ENCODE measurements at places on chromosomes 2 and 18.
A peak's percentile ranks its signal among the peaks of the same experiment; 100 is the strongest.

DNA sequence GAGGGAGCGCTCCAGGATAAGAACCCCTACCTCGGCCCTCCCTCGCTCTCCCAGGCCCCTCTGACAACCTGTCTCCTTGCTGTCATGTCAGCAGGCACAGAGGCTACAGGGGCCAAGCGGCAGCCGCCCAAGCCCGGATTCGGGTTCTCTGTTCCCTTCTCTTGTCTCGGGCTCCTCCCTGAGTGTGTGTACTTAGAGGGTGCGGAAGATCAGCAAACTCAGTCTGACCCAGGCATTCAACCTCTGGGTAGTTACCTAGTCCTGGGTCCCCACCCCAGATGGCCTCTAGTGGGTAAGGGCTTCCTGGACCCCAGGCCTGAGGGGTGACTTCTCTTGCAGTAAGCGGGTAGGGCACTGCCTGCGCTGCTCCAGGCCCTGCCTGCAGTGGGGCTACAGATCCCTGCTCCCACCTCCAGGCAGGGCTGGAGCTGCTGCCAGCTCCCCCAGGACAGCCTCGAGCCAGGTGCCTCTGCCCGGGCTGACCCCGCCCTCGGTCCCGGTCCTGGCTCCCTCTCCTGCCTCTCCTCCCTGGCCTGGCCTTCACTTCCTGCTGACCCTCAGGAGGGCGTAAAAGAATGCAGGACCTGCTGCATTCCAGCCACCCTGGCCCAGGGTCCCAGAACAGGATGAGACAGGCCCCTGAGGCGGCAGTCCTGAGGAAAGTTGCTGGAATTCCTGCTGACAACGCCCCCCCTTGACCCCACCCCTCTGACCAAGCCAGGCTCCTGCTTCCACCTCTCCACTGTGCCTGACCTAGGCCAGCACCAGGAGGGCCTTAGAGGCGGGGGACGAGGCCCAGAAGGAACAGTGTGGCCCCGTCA lies 22.0 kb downstream of the GPC1 start:
- DNase-seq: no peak

DNA sequence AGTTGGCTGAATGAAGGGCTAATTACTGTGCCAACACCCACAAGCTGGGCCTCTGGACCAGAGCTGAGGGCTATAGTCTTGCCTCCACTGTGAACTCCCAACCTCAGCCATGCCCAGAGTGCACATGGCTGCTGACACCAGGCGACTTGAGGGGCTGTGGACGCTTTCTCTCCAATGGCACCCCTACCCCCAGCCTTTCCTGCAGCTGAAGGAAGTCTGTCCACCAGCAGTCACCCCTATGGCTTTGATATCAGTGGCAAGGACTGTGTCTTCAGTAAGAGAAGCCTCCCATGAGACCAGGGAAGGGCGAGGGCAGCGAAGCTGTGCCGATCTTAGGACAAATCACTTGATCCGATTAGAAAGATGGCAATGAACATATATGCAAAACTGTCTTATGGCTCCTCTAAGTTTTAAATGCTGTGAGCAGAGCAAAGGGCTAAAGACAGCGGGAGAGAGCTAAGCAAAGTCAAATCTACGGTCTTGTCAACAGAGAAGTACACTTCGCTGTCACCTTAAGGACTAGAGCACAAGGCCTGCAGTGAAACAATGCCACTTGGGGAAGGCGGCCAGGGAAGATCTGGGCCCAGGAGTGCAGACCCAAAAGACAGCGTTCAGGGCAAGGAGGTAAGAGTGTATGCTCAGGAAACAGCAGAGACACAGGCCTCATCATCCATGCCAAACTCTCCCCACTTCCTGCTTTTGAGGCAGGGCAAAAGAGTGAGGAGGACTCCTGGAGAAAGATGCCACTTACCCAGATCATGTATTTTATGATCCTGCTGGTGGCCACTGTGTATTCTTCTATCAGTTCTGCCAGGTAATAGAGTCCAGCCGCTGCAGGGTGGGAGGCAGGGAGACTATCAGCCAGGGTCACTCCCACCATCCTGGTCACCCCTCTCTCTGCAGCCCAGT lies 1.5 kb downstream of the TEX261 start:
- DNase-seq: no peak

DNA sequence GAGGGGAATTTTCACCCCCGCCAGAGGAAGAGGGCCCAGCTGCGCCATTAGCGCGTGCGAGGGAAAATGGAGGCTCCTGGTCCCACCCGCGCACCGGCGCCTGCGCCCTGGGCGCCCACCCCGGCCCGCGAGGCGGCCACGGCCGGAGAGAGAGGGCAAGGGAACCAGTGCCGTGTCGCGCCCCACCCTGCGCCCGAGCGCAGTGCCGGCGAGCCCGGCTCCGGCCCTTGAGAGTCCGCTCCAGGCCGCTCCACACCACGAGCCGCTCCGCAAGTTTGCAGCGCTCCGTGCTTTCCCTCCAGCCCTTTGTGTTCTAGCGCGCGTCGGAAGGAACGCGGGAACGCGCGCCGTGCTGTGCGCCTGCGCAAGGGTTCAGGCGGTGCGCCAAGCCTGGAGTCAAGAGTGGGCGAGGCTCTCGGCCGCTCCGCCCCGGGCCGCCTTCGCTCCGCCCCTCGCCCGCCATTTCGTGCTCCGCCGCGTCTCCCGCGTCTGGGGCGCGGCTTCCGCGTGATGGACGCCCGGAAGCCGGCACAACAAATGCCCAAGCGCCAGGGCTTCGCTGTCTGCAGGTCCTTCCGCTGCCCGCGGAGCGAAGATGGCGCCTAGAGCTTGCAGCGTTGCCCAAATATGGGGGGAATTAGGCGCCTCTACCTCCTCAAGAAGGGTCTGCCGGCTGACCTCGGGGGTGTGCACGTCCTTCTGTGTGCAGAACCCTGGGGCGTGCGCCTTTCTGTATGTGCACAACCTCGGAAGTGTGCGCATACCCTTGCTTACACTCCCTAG lies 46.1 kb upstream of the PTMA start:
- DNase-seq: peak; percentile 92

GRCh38 chr2:133415210-133415876 lies 152.9 kb downstream of the NCKAP5 start:
- no peak for DNase-seq

- no peak for DNase-seq
These were observed 70.9 kb downstream of the MTCL1 start for GRCh38 chr18:8776013-8776943.

DNA sequence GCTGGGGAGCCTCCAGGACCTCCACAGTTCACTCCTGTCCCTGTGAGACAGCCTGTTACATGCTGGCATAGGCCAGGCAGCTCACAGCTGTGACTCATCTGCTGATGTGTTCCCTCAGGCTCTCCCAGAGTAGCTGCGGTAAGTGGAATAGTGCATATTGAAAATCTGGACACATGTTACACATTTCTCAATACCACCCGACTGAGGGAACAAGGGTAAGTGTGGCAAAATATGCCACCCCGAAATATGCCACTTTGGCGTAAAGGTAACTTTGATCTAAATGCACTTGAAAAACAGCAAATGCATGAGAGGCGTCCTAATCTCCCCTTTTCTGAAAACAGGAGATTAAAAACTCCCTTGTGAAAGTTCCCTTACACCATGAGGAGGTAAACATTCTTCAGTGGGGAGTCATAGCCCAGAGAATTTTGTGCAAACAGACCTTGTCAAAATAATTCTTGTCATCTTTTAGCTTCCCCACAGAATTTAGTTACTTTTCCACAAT lies 557.9 kb downstream of the CCDC85A start:
- DNase-seq: no peak

GRCh38 chr2:152015552-152015951 lies 83.3 kb downstream of the CACNB4 start:
- DNase-seq: no peak

- DNase-seq: no peak
These were observed 712.5 kb upstream of the LRATD1 start for GRCh38 chr2:13919981-13920382.

GRCh38 chr18:45554389-45554737 lies 60.9 kb upstream of the SLC14A2 start:
- DNase-seq: no peak

- DNase-seq: no peak
These were observed 107.0 kb downstream of the ACTR3 start for GRCh38 chr2:113996671-113997594.

DNA sequence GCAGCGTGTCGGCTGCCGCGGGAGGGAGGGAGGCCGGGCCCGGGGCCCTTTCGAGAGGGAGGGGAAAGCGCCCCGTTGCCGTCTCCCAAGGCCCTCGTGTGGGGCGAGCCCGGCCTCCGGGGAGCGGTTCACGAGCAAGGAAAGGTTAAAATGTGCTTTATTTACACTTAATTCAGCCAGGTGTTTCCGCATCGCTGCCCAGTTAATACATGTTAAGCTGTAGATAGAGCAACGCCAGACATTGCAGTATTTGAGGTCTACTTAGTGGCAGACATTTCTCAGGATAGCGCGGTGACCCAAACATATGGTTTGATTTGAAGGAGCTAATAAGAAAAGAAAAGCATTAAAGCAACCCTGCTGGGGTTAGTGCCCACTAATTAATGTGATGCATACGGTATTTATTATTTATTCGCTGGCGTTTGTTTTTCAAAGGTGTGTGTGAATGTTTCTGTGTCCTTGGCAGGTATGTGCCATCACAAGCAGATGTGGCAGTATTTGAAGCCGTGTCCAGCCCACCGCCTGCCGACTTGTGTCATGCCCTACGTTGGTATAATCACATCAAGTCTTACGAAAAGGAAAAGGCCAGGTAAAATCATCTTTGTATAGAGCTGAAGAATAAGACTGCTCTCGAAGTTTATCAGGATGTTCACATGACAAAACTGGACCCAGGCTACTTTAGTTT lies 571 bp downstream of the EEF1B2 start:
- no peak for DNase-seq

DNA sequence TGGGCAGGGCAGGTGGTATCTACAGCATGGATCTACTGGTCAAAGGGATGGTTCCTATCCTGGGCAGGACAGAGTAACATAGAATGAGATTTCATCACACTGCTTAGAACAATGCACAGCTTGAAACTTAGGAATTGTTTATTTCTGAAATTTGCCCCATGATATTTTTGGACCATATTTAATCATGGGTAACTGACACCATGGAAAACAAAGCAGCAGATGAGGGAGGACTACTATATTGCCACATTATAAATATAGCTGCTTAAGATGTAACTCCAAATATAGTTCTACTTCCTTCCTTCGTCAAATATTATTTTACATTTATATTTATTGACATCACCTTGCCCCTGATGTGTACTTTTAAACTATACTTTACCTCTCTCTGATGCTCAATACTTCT lies 254.7 kb downstream of the PTPRM start:
- DNase-seq: no peak
